ENCODE measurements at places on chromosomes 1 and 21.
A peak's percentile ranks its signal among the peaks of the same experiment; 100 is the strongest.

- no peak overlapping the region for H3K27ac ChIP-seq
- H3K4me1 ChIP-seq = peaks cover 22% of the 10 kb centered on the region
- DNase-seq = no peak
- no peaks in the 10 kb centered on the region for H3K36me3 ChIP-seq
Observed at GRCh38 chr1:201261771-201262547, 21.3 kb upstream of the PKP1 start.

DNA sequence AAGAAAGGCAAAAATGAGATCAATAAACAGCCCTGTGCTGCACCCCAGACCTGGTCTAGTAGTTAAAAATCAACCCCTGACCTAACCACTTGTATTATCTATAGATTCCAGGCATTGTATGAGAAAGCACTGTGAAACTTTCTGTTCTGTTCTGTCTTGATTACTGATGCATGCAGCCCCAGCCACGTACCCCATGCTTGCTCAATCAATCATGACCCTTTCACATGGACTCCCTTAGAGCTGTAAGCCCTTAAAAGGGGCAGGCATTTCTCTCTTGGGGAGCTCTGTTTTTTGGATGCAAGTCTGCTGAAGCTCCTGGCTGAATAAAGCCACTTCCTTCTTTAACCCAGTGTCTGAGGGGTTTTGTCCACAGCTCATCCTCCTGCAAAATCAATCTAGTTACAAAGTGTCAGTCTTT lies 24.2 kb upstream of the CD34 start:
- no peaks in the 10 kb centered on the region for H3K4me1 ChIP-seq
- H3K27me3 ChIP-seq = no peaks in the 10 kb centered on the region
- no peak for DNase-seq
- no peak overlapping the region for H3K27ac ChIP-seq

- no peaks in the 10 kb centered on the region for H3K36me3 ChIP-seq
- no peaks in the 10 kb centered on the region for H3K27me3 ChIP-seq
- H3K4me1 ChIP-seq = no peaks in the 10 kb centered on the region
- DNase-seq = no peak
Observed at GRCh38 chr1:92503043-92503925, 16.6 kb upstream of the GFI1 start.

GRCh38 chr1:22212400-22213233 lies 69.7 kb upstream of the WNT4 start:
- H3K27me3 ChIP-seq = no peaks in the 10 kb centered on the region
- no peak for DNase-seq
- H3K27ac ChIP-seq = no peak overlapping the region
- no peaks in the 10 kb centered on the region for H3K36me3 ChIP-seq
- H3K4me3 ChIP-seq = no peak overlapping the region
- H3K4me1 ChIP-seq = no peaks in the 10 kb centered on the region

DNA sequence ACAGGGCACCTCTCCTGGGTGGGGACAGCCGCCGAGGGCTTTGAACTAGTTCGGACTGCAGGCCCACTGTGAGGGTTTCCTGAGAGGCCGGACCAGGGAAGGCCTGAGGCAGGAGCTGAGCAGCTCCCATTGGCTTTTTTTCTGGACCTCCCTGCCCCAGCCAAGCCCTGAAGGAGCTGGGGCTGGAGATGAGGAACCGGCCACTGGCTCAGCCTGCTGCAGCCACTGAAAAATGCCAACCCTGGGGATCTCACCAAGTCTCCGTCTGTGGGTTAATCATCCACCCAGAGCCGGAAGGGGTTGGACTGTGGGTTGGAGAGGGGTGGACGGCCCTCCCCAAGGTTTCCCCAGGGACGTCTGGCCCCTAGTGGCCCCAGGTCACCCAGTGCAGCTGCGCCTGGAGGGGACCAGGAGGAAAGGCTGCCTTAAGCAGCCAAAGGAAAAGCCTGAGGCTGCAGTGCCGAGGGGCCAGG lies 2.5 kb downstream of the VWA1 start:
- DNase-seq = no peak
- no peak overlapping the region for H3K4me3 ChIP-seq
- H3K27ac ChIP-seq = no peak overlapping the region
- no peaks in the 10 kb centered on the region for H3K27me3 ChIP-seq

GRCh38 chr1:237093691-237094090 lies 51.7 kb downstream of the RYR2 start:
- peaks cover 10% of the 10 kb centered on the region for H3K4me1 ChIP-seq
- DNase-seq = no peak
- no peaks in the 10 kb centered on the region for H3K36me3 ChIP-seq
- H3K27me3 ChIP-seq = no peaks in the 10 kb centered on the region

GRCh38 chr1:94795434-94795833 lies 24.7 kb upstream of the SLC44A3 start:
- no peak overlapping the region for H3K4me3 ChIP-seq
- H3K27me3 ChIP-seq = no peaks in the 10 kb centered on the region

- H3K36me3 ChIP-seq = no peaks in the 10 kb centered on the region
- H3K4me1 ChIP-seq = no peaks in the 10 kb centered on the region
Observed at GRCh38 chr1:106406114-106406513, 650.4 kb upstream of the PRMT6 start.

DNA sequence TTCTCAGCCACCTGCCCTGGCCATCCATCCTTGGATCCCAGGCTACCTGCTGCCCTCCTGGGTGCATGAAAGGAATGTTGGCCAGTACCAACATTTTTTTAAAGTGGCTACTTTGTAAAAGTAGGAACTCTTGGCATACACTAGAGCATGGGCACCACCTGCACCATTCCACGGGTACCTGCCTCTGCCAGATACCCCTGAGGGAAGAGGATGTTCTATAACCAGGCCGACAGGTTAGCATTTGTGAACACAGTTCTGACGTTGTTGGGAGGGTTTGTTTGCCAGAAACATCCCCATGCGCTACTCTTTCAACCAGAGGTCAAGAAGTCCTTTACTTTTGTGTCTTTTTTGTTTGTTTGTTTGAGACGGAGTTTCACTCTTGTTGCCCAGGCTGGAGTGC lies 43.0 kb downstream of the EVA1C start:
- DNase-seq = no peak
- peak overlapping the region; percentile 88 for H3K27ac ChIP-seq
- peaks cover 53% of the 10 kb centered on the region for H3K4me1 ChIP-seq

GRCh38 chr1:25993197-25993951 lies 4.5 kb downstream of the PAFAH2 start:
- no peak overlapping the region for H3K4me3 ChIP-seq
- H3K4me1 ChIP-seq = peaks cover 16% of the 10 kb centered on the region
- no peak overlapping the region for H3K27ac ChIP-seq
- no peaks in the 10 kb centered on the region for H3K36me3 ChIP-seq

DNA sequence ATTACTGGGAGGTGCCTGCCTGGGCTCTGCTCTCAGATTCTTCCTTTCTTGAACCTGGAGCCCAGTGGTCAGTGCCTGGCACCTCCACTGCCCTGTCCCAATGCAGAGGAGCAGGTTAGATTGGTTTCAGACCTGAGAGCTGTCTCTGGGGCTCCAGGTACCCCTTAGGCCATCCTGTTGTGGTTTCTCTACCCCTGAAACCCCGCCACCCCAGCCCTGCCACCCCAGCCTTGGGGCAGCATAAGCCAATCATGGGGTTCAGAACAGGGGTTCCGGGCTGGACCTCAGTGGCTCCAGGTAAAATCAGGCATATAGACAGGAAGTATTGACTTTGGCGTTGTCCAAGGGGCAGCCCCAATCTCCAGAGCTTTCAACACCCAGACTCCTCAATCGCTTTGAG lies 3.2 kb upstream of the SLC6A9 start:
- H3K4me1 ChIP-seq = peaks cover 30% of the 10 kb centered on the region
- no peak overlapping the region for H3K4me3 ChIP-seq
- H3K36me3 ChIP-seq = no peaks in the 10 kb centered on the region
- DNase-seq = no peak

GRCh38 chr1:51693419-51694155 lies 76.7 kb downstream of the OSBPL9 start:
- no peaks in the 10 kb centered on the region for H3K27me3 ChIP-seq
- H3K4me3 ChIP-seq = no peak overlapping the region
- no peaks in the 10 kb centered on the region for H3K36me3 ChIP-seq
- DNase-seq = no peak

GRCh38 chr1:105686874-105687690 lies 1369.4 kb upstream of the PRMT6 start:
- H3K4me1 ChIP-seq = no peaks in the 10 kb centered on the region
- H3K36me3 ChIP-seq = no peaks in the 10 kb centered on the region
- H3K27me3 ChIP-seq = no peaks in the 10 kb centered on the region
- no peak overlapping the region for H3K4me3 ChIP-seq
- no peak for DNase-seq

GRCh38 chr1:101069158-101069557 lies 43.6 kb upstream of the DPH5 start:
- H3K4me1 ChIP-seq = no peaks in the 10 kb centered on the region
- H3K36me3 ChIP-seq = no peaks in the 10 kb centered on the region
- no peak overlapping the region for H3K4me3 ChIP-seq
- H3K27ac ChIP-seq = no peak overlapping the region
- no peak for DNase-seq

- no peaks in the 10 kb centered on the region for H3K4me1 ChIP-seq
- H3K27me3 ChIP-seq = no peaks in the 10 kb centered on the region
- H3K27ac ChIP-seq = peak overlapping the region; percentile 7
- H3K4me3 ChIP-seq = no peak overlapping the region
- H3K36me3 ChIP-seq = no peaks in the 10 kb centered on the region
- no peak for DNase-seq
Observed at GRCh38 chr1:24965571-24965930, 35.5 kb upstream of the RUNX3 start.

GRCh38 chr1:83905315-83905907 lies 93.5 kb downstream of the TTLL7 start:
- no peak for DNase-seq
- no peak overlapping the region for H3K4me3 ChIP-seq
- H3K4me1 ChIP-seq = no peaks in the 10 kb centered on the region
- no peaks in the 10 kb centered on the region for H3K27me3 ChIP-seq
- no peaks in the 10 kb centered on the region for H3K36me3 ChIP-seq

DNA sequence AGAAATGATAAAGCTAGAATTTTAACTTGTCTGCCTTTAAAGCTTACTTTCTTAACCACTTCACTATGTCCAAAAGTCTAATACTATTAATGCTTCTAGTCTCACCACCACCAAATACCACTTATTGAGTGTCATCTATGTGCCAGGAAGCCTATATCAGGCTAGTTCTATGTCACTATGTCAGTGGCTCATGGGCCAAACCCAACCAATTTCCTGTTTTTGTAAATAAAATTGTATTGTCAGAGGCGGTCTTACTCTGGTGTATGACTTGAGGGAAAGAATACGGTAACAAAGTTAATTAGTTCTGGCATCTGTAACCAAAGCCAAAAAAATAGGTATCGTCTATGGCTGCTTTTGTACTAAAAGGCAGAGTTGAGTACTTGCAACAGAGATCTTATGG lies 14.8 kb downstream of the F5 start:
- H3K27me3 ChIP-seq = no peaks in the 10 kb centered on the region
- no peak for DNase-seq
- no peak overlapping the region for H3K27ac ChIP-seq

GRCh38 chr1:33329600-33330305 lies 8.9 kb upstream of the A3GALT2 start:
- DNase-seq = no peak
- no peak overlapping the region for H3K4me3 ChIP-seq
- peaks cover 57% of the 10 kb centered on the region for H3K4me1 ChIP-seq
- peaks cover 12% of the 10 kb centered on the region for H3K36me3 ChIP-seq
- no peak overlapping the region for H3K27ac ChIP-seq

- H3K27ac ChIP-seq = no peak overlapping the region
- DNase-seq = peak; percentile 1
- no peaks in the 10 kb centered on the region for H3K27me3 ChIP-seq
- H3K4me3 ChIP-seq = no peak overlapping the region
- H3K4me1 ChIP-seq = no peaks in the 10 kb centered on the region
- no peaks in the 10 kb centered on the region for H3K36me3 ChIP-seq
Observed at GRCh38 chr21:38471766-38472165, 26.5 kb downstream of the ERG start.

DNA sequence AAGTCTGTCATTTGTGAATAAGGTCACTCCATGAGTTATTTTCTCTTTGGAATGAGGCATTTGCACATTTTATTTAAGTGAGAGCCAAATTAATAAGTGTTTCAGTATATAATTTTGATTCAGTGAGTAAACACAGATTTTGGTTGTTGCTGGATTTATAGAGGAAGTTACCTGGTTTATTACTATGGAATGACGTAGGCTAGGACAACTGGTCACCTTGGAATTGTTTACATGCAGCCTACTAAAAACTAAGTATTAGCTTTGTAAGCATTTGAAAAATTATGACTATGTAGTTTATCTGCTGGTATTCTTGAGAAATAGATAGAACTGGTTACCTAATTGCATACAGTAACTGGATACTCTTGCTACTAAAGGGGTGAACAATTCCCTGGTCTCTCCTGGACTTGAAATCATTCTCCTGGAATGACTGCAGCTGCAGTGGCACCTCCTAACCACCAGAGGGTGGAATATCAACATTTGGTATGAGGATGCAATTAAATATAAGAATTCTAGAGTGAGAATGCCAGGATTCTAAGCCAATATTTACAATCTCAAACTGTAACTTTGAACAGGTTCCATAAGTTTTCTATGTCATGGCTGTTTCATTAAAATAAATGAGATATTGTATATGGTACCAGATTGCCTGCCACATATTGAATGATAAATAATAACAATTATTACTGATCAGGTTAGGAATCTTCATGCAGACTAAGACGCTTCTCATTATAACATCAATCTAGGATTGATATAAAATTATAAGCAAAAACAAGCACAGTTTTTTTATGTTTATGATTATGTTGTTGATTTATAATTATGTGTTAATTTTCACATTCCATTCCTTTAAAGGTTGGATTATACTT lies 3.5 kb upstream of the KRTAP27-1 start:
- no peaks in the 10 kb centered on the region for H3K36me3 ChIP-seq
- no peak overlapping the region for H3K27ac ChIP-seq
- no peak for DNase-seq
- no peak overlapping the region for H3K4me3 ChIP-seq
- no peaks in the 10 kb centered on the region for H3K4me1 ChIP-seq
- no peaks in the 10 kb centered on the region for H3K27me3 ChIP-seq

Data from vagina (tissue), 2 donors.